ENCODE measurements at places on chromosomes 16 and 17.
A peak's percentile ranks its signal among the peaks of the same experiment; 100 is the strongest.

DNA sequence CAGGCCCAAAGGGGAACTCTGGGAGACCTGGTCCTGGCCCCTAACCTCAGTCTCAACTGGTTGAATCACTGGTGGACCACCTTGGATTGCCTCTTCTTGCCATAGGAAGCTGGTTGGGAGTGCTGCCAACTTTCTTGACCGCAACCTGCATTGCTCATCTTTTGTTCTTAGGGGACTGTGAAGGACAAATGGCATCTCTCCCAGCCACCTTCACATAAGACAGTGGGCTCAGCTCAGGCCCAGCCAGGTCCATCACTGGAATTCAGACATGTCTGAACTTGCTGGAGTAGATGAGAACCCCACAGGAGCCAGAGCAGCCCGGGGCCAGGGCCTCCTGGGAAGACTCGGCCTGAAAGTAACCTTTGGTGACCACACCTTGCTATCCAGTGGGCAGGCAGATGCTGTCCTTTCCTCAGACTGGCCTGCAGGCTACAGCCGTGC is 18.8 kb downstream of the ADORA2B start:
- DNase-seq: no peak

DNA sequence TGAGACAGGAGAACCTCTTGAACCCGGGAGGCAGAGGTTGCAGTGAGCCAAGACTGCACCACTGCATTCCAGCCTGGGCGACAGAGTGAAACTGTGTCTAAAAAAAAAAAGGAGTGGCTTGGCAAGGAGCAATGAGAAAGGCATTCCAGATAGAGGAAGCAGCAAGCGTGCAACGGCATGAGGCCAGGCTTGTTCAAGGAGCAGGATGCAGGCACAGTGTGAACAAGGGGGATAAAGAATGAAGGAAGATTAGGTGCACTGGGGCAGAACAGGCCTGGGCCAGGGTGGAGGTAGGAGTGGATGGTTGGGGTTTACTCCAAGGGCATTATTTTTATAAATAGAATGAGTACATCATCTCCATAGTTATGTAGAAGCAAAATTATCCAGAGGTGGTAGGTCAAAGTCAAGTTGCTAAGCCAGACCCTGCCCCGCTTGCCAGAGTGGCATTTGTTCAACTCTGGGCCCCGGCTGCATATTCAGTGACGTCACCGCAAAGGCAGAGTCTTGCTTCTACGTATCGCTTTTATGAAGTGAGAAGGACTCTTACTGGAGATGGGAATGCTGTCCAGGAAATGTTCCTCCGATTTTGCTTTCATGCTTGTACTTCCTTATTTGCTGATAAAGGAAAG is 100.2 kb downstream of the KATNIP start:
- no peak for DNase-seq

- peak; percentile 3 for DNase-seq
These were observed 376.1 kb downstream of the SEC14L1 start for GRCh38 chr17:77516902-77517301.

DNA sequence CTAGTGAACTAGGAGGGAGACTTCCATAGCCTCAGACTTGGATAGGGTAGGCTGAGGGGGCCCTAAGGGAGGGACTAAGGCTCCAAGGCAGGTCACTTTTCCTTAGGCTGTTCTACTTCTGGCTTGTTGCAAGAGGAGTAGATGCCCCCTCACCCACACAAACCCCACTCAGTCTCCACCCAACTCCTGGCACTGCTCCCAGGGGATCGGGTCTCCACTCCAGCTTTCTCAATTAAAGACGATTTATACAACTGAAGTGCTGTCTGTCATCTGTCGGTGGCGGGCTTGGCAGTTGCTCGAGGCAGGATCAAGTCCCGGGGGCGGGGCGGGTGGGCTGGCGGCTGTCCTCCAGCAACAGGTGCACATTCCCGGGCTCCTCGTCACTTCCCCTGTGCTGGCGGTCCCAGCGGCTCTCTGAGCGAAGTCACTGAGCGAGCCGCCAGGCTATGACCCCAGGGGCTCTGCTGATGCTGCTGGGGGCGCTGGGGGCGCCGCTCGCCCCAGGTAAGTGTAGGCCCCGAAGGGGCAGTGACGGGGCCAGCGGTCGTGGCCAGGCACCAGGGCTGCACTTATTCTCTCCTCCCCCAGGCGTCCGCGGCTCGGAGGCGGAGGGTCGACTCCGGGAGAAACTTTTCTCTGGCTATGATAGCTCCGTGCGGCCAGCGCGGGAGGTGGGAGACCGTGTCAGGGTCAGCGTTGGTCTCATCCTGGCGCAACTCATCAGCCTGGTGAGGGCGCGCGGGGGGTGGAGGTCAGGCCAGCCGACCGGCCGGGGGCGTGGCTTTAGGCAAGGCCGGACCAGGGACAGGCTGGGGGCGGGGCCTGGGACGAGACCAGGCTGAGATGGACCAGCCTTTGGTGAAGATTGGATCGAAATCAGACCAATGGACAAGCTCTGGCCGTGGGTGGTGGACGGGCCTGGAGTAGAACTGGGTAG is at the start of gene CHRNB1:
Gene CHRNB1, plus strand, starts transcription at position 380 of the 937 bp plus-strand sequence. Its CDS starts 67 bp downstream, at position 447.
- DNase-seq: no peak

DNA sequence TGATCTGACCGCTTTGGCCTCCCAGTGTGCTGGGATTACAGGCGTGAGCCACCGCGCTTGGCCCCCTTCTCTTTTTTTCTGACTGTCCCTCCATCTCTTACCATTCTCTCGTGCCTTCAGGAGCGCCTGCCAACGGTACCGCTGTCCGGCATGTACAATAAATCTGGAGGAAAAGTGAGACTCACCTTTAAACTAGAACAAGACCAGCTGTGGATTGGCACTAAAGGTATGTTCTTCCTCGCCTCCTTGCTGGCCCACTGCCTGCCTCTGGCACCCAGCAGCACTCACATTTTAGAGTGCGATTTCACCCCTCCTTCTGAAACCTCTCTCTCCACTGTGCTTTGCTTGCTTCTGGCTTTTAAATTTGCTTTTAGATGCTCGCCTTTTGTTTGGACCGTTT is 5.0 kb downstream of the UBFD1 start:
- no peak for DNase-seq

DNA sequence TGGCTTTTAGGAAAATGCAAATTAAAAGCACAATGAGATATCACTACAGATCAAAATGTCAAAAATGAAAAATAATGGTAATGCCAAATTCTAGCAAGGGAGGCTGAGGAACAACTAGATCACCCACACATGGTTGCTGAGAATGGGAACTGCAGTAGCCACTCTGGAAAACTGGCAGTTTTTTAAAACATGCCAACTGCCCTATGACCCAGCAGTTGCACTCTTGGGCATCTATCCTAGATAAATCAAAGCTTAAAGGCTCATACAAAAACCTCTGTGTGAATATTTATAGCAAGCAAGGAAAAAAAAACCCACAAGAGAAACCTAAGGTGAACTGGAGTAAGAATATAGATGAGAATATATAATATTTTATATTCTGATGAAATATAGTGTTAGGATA is 104.3 kb downstream of the PRKCB start:
- no peak for DNase-seq

DNA sequence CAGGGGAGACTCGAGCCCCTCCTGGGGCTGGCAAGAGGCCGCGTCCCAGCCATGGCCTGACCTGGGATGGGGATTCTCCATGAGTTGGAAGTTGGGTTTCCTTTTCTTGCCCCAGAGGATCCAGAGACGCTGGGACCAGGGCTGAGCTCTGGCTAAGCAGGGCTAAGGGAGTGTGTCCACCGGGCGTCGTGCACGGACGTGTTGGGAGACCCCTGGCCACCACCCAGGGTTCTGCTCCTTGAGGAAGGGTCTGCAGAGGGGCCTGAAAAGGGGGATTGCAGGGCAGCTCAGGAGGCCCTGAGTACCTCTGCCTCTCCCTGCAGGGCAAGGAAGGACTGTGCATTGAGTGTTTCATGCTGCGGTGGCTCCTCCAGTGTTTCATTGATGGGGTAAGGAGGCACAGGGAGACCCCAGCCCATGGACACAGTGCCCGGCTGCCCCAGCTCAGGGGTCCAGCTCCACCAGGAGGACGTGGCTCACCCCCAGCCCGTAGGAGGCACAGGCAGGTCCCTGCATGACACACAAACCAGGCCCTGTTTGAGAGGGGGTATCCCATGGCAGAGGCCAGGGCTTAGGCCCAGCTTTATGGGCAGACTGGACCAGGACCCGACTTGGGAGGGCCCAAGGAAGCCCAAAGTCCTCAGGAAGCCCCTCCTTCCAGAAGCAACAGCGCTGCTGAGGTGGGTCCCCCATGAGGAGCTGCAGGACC is 47.5 kb downstream of the USP22 start:
- DNase-seq: no peak

- no peak for DNase-seq
These were observed 17.9 kb upstream of the AP1G1 start for GRCh38 chr16:71826533-71827017.

GRCh38 chr17:80125656-80126448 is 21.1 kb downstream of the EIF4A3 start:
- no peak for DNase-seq

GRCh38 chr16:361872-362701 is 8.3 kb downstream of the MRPL28 start:
- DNase-seq: no peak

- no peak for DNase-seq
These were observed 24.8 kb upstream of the SLC25A19 start for GRCh38 chr17:75313941-75314551.

DNA sequence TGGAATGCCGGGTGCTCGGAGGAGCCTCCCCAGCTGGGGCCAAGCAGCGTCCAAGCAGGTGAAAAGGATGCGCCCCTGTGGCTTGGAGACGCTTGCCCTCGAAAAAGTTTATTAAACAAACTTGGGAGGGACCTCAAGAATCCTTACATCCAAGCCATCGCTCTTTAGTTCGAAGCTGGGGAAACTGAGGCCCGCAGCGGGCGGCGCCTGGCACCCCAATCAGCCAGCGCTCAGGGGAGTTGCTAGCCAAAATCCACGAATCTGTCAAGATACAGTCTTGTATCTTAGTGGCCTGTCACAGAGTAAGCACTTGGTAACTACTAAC is 553 bp upstream of the B9D1 start:
- no peak for DNase-seq

DNA sequence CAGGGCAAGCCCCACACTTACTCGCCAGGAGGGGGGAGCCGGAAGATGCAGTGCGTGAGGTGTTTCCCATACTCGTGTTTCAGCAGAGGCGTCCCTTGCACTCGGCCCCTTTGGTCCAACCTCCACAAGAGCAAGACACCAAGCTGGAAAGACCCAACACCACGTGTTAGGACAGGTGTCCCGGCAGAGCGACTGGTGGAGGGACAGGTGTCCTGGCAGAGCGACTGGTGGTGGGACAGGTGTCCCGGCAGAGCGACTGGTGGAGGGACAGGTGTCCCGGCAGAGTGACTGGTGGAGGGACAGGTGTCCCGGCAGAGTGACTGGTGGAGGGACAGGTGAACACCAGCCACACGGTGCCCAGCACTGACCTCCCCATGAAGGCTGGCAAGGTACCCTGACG is 19.4 kb downstream of the IFT140 start:
- no peak for DNase-seq

- DNase-seq: no peak
These were observed 17.9 kb downstream of the SNX29 start for GRCh38 chr16:11994143-11995119.

- DNase-seq: no peak
These were observed 223.9 kb downstream of the ZFHX3 start for GRCh38 chr16:72824027-72824426.

DNA sequence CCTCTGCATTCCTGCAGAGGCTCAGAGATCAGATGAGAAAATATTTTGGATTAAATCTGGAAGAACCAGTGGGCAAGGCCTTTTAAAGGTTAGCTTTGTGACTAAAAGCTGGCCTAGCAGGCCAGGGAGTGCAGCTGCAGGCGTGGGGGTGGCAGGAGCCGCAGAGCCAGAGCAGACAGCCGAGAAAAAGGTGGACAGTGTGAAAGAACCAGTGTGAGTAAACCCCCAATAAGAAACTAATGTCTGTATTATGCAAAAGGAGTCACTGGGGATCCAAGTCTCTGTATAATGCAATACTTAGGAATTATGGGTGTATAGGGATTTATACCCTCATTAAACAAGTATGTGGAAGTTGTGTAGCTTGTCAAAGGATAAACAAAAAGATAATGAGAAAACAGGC is 21.4 kb upstream of the SPACA3 start:
- DNase-seq: no peak
